Right renal cortex interstitium (tissue), 3 donors: ENCODE measurements at places on chromosomes 11 and 22. TPM values are rescaled to one million over a fixed set of nuclear protein-coding genes. Genes with fewer than 3 reads are reported as not detected.
A peak's percentile ranks its signal among the peaks of the same experiment; 100 is the strongest.

DNA sequence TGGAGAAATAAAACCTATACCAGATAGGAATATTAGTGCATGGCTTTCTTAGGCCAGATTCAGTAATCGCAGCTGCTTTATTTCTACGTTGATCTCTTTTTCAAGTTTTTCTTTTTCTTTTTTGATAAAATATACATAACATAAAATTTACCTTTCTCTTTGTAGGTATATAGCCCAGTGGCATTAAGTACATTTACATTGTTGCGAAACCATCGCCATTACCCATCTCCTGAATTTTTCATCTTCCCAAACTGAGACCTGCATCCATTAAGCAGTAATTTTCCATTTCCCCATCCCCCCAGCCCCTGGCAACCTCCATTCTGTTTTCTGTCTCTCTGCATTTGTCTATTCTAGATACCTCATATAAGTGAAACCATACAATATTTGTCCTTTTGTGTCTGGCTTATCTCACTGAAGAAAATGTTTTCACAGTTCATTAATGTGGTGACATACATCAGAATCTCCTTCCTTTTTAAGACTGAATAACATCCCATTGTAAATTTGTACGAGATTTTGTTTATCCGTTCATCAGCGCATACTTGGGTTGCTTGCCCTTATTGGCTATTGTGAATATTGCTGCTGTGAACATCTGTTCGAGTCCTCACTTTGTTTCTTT, 41.4 kb downstream of the PANX1 start:
- DNase-seq, result no peak

- DNase-seq, result no peak
These were observed 47.9 kb downstream of the KCNJ1 start for GRCh38 chr11:128819198-128819597.

GRCh38 chr11:116384407-116384806, 388.4 kb downstream of the BUD13 start:
- no peak for DNase-seq

DNA sequence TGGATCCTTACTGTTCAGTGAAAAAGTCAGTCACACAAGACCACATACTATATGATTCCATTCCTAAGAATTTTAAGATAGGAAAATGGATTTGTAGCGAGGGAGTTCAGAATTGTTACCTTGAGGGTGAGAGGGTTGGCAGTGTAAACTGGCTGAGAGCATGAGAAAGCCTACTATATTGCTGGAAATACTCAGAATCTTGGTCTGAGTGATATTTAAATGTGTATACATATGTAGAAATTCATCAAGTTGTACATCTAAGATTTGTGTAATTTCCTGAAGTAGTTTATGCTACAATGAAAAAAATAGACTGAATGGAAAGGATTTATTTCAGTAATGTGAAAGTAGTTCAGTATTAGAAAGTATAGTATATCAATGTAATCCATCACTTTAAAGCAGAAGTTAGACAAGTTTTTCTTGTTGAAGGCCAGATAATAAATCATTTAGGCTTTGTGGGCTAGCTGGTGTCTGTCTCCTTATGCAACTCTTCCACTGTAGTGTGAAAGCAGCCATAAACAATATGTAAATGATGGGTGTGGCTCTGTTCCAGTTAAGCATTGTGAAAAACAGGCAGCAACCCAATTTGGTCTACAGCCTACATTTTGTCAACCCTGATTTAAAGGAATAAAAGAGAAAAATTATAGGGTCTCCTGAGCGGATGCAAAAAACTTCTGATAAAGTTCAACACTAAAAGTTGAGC, 127.2 kb upstream of the THY1 start:
- DNase-seq, result peak; percentile 56

GRCh38 chr11:84398017-84398626, 1112.0 kb upstream of the CCDC90B start:
- DNase-seq, result no peak

DNA sequence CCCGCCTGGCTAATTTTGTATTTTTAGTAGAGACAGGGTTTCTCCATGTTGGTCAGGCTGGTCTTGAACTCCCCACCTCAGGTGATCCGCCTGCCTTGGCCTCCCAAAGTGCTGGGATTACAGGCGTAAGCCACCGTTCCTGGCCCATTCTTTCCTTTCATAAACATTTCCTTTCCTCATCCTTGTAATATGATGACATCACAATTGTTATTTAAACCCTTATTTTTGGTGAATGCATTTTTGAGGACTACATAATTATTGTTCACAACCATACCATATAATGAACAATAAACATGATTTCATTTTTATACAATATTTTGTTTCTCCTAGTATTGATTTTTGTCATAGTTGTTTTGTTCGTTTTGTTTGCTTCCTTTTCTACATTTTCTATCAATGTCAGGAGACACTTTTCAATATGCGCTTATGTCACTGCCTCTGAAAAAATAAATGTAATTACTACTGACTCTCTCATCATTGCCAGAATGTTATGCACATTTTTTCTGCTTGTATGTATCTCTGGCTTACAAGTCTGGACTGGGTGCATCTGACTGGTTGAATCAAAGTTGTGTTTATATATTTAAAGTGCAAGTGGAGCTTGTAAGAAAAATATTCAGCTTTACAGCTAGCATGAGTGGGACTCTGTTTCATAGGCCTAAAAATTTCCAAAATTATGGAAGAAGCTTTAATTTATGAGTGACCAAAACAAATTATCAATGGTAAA, 2286.3 kb upstream of the RAG2 start:
- no peak for DNase-seq

DNA sequence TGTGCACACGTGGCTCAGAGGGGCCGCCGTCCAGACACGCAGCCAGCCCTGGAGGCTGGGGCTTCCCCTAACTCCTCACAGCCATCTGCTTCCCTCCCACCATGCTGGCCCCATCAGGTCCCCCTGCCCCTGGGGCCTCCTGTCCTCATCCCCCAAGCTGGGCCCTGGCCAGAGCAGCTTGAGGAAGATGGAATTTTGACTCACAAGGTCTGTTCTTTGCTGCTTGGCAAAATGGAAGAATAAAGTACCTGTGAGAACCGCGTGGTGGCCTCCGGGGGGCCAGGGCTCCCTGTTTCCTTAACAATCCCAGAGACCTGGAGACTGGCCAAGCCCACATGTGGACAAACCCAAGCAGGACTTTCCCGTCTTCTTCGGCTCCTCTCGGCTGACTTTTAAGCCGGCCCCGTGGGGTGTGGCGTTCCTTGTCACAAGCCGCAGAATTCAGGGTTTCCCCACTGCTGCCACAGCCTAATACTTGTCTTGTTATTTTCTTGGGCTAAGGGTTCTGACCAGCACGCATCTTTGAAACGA, 872.8 kb downstream of the BRD1 start:
- no peak for DNase-seq

GRCh38 chr11:115659061-115659963, 155.1 kb upstream of the CADM1 start:
- no peak for DNase-seq

- no peak for DNase-seq
These were observed 22.2 kb downstream of the PTDSS2 start for GRCh38 chr11:472272-472671.

- DNase-seq, result no peak
These were observed 50.6 kb downstream of the ME3 start for GRCh38 chr11:86621854-86622253.

GRCh38 chr22:33866511-33866910, 53.8 kb downstream of the LARGE1 start:
- no peak for DNase-seq

OR8G1 gene
- not detected for polyA plus RNA-seq

ADM gene
- 7.7 TPM for polyA plus RNA-seq

ELFN2 gene
- 1.4 TPM for polyA plus RNA-seq

ATXN10 gene
- 375 TPM for polyA plus RNA-seq

KIAA0930 gene
- polyA plus RNA-seq, result 16.8 TPM

AQP11 gene
- 3.6 TPM for polyA plus RNA-seq

ROBO4 gene
- 17.2 TPM for polyA plus RNA-seq
